ENCODE measurements at places on chromosomes 6 and 20. TPM values are rescaled to one million over a fixed set of nuclear protein-coding genes. Genes with fewer than 3 reads are reported as not detected.
A peak's percentile ranks its signal among the peaks of the same experiment; 100 is the strongest.

The EYS gene
- total RNA-seq = 0.03 TPM

The MRPL14 gene
- total RNA-seq = 60.0 TPM

The GGT7 gene
- 4.4 TPM for total RNA-seq

The SLC22A3 gene
- not detected for total RNA-seq

The TBX18 gene
- total RNA-seq = 13.4 TPM

The VNN1 gene
- not detected for total RNA-seq

The PKIG gene
- total RNA-seq = 30.6 TPM

The UQCC2 gene
- total RNA-seq = 36.1 TPM

The LBP gene
- total RNA-seq = 0.19 TPM

The COL12A1 gene
- total RNA-seq = 1.1 TPM

The ZNF292 gene
- total RNA-seq = 10.1 TPM

The SLC26A8 gene
- total RNA-seq = not detected

The ERVFRD-1 gene
- total RNA-seq = 0.63 TPM

The SPEF1 gene
- not detected for total RNA-seq

DNA sequence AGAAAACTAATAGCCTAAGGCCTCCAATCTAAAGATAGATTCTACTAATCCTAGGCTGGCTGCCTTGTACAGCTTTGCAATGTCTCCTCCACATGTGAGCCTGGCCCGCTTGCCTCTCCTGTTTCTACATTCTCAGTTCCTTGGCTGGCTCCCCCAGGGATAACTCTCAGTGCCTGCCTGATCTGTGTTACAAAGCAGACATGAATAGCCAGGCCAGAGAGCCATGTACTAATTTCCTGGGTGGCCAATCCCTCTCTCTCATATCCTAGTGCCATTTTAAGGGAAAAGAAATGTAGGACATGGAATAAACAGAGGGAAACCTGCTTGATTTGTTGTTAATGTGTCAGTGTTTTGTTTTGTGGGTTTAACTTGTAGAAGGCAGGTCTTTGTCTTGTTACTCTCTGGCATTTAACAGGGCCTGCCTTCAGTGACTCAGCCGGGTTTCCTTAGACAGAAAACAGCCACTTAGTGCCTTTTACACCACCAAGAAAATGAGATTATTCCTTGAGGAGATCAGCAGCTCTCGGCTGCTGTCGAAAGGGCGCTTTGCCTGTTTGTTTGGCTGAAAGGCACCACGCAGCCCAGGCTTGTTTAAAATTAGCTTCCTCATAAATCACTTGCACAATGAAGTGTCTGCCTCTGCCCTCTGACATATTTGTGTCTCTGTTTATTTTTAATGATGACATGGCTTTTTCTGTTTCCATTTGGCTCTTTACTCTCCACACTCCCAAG, 702.7 kb downstream of the MAFB start:
- peak; percentile 45 for DNase-seq

- no peak for DNase-seq
Observed at GRCh38 chr6:148383658-148384368, 41.2 kb downstream of the SASH1 start.

- DNase-seq = no peak
Observed at GRCh38 chr6:155678361-155678760, 222.7 kb upstream of the NOX3 start.

- no peak for DNase-seq
Observed at GRCh38 chr20:37393863-37394542, 48.1 kb downstream of the SRC start.

GRCh38 chr6:127120023-127120786, 1.7 kb downstream of the RSPO3 start:
- no peak for DNase-seq

GRCh38 chr20:32181606-32182005, 25.9 kb downstream of the PLAGL2 start:
- no peak for DNase-seq

DNA sequence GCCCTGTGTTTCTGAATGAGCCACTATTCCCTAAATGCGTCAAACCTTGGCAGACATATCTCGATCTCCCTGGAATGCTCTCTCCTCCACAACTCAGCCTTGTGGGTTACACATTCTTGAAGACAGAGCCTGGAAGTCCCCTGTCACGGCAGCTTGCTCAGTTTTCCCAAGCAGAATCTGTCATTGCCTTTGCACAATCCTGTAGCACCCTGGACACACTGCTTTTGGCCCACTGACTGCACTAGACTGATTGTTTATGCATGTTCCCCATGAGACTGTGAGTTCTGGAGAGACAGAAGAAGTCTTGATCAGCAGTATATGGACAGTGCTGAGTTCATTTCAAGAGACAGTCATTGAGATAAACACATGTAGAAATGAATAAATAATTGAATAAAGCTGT, 406.7 kb downstream of the CD83 start:
- DNase-seq = peak; percentile 17

- no peak for DNase-seq
Observed at GRCh38 chr20:21126581-21126870, 644 bp downstream of the KIZ start.

- no peak for DNase-seq
Observed at GRCh38 chr20:56736285-56736857, 107.3 kb downstream of the TFAP2C start.

DNA sequence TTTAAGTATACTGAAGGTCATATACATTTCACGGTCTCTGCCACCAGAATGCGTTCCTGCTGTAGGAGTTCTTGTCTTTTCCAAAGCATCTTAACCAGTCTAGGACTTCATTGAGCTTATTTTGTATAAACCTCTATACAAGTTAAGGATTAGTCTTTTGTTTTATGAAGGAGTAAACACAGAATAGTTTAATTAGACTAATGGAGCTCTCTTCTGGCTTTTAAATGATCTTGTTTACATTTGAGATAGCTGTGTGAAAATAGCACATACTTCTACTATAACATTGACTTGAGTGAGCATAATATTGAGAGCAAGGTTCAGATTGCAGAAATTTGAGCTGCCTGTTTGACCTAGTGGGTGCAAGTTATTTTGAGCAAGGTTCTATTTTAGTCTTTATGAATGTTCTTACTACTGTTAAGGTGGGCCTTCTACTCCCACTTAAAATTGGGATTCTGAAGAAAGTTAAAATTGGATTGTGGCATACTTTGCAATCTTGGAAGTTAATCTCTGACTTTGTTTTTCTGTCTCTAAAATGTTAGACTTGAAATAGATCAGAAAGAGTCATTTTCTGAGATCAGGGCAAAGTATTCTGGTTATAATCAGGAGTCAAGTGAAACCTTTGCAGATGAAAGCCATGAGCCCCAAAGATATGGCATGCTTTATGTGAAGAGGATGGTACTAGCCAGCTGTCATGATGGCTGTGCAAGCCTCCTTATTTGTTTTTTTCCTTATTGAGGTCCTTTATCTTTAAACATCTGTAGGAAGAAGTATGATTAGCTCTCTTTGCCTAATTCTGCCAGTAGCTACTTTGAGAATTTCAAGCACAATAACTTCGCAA, 41.8 kb downstream of the RPRD1B start:
- no peak for DNase-seq

DNA sequence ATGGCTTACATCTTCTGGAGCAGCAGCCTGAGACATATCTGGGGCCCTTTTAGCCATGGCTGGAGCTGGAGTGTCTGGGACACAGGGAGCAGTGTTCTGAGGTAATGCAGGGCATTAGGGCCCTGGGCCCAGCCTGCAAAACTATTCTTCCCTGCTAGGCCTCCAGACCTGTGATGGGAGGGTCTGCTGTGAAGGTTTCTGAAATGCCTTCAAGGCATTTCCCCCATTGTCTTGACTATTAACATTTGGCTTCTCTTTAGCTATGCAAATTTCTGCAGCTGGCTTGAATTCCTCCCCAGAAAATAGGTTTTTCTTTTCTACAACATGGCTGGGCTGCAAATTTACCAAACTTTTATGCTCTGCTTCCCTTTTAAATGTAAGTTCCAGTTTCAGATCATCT, 61.5 kb downstream of the EDN1 start:
- DNase-seq = no peak

GRCh38 chr20:31687777-31688176, 34.9 kb downstream of the BCL2L1 start:
- no peak for DNase-seq

GRCh38 chr6:14804785-14805210, 441.1 kb upstream of the JARID2 start:
- DNase-seq = peak; percentile 98

DNA sequence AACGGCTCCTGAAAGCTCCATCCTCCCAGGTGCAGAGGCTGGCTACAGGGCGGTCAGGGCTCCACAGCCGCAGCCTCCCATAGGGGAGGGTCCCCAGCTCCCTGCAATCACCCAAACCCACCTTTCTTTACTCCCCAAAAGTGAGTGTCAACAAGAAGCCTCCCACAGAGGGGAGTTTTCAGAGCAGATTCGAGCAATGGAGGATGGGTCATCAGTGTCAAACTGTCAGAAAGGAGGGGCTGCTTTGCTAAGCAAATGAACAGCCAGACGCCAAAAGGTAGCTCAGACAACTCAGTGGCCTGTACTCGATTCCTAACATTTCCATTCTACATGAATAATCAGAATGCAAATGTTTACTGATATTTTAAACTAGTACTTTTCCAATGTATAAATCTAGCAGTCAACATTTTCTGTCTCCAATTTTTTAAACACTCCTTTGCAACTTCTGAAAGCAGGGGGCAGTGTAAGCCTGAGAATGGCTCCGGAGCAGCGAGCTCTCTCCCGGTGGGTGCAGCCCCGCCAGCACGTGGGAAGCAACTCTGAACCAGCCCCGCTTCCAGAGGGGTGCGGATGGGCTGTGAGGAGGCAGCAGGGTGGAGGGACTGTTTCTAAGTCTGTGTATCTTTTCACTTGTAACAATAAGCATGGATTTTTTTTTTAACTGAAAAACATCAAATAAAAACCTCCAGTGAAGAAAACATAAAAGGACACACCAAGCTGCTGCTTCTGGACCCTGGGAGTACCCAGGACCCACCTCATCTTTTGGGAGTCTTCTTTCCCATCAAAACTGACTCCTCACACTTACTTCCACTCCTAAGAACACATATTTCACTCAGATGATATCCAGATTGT, 54.9 kb downstream of the TAF4 start:
- peak; percentile 77 for DNase-seq

DNA sequence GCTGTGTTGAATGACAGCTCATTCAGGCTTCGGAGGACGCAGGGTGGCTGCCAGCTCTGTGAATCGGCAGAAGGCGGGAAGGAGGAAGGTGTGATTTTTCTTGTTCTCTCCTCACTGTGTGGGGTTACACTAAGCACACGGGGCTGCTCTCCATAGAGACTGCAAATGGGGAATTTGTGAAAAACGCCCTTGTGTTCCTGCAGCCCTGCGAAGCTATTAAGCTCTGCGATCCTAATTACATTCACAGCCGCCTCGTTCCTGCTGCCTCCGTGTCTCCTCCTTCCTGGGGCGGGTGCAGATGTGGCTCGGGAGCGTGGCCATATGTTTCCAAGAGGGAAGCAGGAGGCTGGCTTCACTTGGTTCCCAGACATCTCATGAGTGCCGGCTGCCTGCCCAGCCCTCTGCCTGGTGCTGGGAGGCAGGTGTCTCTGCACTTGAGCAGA, 124.0 kb downstream of the TOX2 start:
- no peak for DNase-seq

- DNase-seq = no peak
Observed at GRCh38 chr6:116369540-116369939, 1.2 kb upstream of the DSE start.

GRCh38 chr20:6784210-6784631, 16.7 kb downstream of the BMP2 start:
- no peak for DNase-seq

GRCh38 chr6:155604991-155605390, 149.4 kb upstream of the NOX3 start:
- no peak for DNase-seq

- DNase-seq = no peak
Observed at GRCh38 chr6:53579338-53579737, 34.4 kb upstream of the GCLC start.

- no peak for DNase-seq
Observed at GRCh38 chr6:128574402-128574801, 54.0 kb upstream of the PTPRK start.

DNA sequence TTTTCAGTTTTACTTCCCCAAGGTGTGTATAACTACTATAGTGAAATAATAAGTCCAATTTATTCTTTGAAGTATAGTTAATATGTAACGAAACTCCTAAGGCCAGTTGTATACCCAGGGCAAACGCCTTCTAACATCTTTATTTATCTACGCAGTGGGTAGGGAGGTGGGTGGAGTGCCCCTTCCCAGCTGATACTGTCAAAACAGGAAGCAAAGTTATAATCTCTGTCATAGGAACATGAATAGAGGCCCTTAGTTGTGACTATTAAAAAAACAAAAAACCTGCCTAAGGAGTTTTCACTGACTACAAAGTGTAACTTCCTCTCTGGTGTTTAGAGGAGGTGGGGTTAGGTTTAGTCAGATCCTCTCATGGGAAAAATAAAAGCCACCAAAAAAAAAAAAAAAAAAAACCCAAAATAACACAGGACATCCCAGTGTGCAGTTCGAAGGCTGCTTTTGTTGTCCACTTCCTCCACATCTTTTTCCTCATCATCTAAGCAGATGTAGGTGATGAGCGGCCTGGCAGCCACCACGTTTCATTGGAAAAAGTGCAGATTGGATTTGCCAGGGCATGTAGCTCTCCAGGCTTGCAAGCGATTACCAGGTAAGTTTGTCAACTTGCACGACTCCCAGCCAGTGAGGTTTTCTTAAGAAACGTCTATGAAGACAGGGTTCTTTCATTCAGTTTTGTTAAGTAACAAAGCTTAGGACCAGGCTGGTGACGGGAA, 58.7 kb downstream of the UTRN start:
- no peak for DNase-seq

- peak; percentile 97 for DNase-seq
Observed at GRCh38 chr6:27295301-27296079, 16.6 kb downstream of the POM121L2 start.

DNA sequence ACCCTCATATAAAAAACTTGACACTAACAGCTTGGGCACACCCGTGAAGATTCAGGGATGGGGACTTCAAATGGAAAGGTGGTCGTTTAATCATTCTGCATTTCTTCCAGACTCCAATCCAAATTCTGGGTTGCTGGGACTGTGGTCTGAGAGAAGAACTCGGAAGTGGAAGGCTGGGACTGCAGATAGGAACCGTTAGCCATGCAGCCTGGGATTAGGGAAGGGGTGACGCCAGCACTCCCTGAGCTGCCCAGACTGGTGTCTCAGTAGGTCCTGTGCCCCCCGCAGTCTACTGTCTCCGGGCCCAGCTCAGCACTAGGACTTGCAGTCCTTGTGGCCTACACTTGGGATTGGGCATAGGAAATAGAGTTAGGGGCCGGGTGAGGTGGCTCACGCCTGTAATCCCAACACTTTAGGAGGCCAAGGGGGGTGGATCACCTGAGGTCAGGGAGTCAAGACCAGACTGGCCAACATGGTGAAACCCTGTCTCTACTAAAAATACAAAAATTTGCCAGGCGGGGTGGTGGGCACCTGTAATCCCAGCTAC, 511 bp upstream of the CLIC1 start:
- DNase-seq = no peak

DNA sequence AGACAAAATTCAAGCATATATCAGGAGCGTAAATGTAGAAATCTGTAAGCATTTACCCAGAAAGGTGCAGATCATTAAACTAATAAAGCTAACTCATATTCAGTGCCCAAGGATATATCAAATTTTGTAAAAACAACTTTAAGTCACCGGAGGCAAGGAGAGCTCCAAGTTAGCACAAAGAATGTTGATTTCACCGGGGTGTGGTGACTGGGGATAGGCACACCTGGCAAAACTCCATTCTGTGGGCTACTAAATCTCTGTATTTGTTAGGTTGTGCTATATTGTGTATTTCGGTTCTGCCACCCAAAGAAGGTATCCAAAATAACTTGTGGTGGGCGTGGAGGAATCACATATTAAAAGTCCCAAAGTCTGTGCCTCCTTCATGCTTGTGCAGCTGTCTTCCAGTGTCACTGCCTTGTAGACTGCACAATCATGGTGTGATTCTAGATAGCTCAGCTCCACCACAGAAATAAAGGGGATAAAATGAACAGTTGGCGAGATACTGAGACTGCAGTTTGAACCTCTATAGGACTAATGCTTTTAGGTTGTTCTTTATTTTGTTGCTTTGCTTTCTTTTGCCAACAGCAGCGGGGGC, 111.6 kb downstream of the GMDS start:
- no peak for DNase-seq

Measured in SK-MEL-5 (cell line).